ENCODE measurements at places on chromosomes 5 and 9.

- DNase-seq: no peak
These were observed 37.9 kb upstream of the SH3PXD2B start for GRCh38 chr5:172492097-172492840.

- no peak for DNase-seq
These were observed 57.4 kb upstream of the PRSS3 start for GRCh38 chr9:33737811-33738606.

- DNase-seq: no peak
These were observed 205.0 kb upstream of the DAPK1 start for GRCh38 chr9:87292449-87293191.

DNA sequence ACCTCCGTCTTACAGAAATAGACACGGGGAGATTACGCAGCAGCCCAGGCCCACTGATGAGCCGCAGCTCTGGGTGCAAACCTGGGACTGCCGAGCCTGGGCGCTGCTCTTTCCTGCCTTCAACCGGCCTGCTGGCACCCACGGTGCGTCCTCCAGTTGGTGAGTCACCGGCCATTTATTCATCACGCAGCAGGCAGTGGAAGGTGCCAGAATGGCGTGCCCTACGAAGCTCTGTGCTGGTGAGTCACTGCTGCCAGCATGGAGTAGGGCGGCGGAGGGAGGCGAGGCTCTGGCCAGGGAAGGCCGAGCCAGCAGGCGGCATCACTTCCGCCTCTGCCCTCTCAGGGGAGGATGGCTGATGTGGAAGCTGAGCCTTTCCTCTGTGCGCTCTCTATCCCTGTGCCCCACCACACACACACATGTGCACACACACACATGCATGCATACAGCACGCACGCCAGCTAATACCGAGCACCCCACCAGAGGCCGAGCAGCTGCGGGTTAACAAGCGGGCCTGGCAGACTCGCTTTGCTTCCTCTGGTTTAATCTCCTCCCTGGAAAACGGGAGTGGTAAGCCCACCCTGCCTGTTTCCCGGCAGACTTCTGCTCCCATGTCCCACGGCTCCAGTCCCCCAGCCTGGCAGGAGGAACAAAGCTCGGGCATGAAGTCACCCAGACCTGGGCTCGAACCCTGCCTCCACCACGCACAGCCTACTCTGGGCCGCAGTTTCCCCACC lies 39.2 kb downstream of the OLFM1 start:
- DNase-seq: no peak

DNA sequence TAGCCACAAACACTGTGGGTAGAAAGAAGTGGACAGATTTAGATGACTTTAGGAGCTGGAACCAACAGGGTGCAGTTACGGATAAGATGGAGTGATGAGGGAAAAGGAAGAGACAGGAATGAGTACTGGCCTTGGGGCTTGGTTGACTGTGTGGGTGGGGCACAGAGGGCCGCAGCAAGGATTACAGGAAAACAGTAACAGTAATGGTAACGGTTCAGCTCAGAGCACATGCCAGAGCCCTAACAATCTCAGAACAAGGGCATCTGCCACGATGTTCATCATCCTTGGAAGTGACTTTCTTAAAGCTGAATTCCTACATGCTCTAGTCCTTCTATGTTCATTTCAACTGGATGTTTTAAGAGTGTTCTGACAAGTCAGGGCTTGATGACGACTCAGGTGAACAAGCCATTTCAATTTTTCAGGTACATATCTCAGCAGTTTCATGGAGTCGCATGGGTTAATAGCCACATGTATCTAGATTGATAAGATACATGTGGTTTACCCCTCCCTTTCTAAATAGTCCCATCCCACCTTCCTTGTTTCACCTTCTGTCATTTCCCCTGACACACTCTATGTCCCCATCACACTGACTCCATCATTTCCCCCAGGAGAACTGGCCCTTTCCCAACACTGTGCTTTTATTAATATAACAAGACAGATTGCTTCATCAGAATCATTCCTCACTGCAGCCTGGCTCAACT lies 65.0 kb downstream of the CEMIP2 start:
- DNase-seq: no peak

GRCh38 chr5:56128113-56128512 lies 105.0 kb downstream of the ANKRD55 start:
- no peak for DNase-seq

DNA sequence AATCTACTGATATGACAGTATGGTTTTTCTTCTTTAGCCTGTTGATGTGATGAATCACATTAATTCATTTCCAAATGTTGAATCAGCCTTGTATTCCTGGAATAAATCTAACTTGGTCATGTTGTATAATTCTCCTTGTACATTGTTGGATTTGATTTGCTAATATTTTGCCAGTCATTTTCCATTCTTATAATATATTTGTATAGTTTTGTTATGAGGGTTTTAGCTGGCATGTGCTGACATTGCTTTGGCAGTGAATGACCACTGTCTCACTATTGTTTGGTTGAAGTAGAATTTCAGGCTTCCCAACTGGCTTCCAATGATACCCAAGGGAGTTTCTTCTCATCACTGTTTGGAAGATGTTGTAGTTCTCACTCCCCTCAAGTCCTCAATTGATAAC lies 983.0 kb upstream of the PTPRD start:
- no peak for DNase-seq

- no peak for DNase-seq
These were observed 12.8 kb downstream of the BTNL9 start for GRCh38 chr5:181052672-181053487.

DNA sequence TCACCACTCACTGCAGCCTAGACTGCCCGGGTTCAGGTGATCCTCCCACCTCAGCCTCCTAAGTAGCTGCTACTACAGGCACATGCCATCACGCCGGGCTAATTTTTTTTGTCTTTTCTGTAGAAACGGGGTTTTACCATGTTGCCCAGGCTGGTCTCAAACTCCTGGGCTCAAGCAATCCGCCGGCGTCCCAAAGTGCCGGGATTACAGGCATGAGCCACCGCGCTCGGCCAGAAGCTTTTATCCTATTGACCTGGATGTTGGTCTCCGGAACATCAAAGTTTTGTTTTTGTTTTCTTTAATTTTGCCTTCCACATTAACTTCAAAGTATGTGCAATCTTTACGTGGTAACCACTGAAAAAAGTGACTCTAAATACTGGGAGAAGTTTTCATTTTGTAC lies 42.4 kb upstream of the FST start:
- DNase-seq: no peak

DNA sequence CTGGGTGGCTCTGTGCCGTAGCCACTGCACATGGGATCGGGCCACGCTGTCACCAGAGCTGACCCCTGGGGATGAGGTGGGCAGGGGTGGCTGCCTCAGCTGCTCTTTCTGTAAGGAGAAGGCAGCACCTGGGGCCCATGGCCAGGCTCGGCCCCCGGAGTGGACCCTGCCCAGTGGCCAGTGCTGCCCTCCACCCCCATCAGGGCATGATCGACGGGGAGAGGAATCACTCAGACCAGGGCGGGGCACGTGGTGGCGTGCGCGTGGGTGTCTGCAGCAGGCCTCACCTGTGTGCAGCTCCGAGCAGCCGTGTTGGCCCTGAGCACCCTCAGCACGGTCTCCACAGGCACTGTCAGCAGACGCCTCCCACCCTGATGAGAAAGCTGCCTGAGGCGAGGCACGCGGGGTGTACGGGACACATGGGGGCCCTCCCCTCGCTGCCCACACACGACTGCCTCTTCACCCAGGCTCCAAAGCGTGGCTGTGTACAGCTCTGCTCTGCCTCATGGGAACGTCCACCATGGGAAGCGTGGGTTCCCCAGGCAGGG lies 8.6 kb upstream of the CARD9 start:
- no peak for DNase-seq

- DNase-seq: no peak
These were observed 20.5 kb upstream of the FER start for GRCh38 chr5:108727236-108727650.

DNA sequence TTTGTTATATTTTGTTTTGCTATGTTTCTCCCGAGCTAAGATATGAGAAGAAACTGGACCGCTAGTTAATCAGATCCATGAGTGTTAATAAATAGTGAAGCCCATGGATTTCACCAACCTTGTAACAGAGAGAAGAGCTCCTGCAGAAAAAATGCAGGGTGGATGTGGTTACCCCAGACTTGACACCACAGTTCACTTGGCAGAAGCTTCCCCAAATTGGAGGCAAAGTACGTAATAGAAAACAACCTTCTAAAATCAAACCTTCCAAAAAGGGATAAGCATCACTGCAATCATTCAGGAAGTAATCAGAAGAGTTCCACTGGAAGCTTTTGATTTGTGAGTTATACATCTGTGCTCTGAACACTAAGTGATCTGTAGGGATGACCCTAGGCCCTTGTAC lies 267.5 kb downstream of the ACTL7B start:
- DNase-seq: no peak

- DNase-seq: no peak
These were observed 192.4 kb downstream of the GAS1 start for GRCh38 chr9:86754581-86755560.

DNA sequence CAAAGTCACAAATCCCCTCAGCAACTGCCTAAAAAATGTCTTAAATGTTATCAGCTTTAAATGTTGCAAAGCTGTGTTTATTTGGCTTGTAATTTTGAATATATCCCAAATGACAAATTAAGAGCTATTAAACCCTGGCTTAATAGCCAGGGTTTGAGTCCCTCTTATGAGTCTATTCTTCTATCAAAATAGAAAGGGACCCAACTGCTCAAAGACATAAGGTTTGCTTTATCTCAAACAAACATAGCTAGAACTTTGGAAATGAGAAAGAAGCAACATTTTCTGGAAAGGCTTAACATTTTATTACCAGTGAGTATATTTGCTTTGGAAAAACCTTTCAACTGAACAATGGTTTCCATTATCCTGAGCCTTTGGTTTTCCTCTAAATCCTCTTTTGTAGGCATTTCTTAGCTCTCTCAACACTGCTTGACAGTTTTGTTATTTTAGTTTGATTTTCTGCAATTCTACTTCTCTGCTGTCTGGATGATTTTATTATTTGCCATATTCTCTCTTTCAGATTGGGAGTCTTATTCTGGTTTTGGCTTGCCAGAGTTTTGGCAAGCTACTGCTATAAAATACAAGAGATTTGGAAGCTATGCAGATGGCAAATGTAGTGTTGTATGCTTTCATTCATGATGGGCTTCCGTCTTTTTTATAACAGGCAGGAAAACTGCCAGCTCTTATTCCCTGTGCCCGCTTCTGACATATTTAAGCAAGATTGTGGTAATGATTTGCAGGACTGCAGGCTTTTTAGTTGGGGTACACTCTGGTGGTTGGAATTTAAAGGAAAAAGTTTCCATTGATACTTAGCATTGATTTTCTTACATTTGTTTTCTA lies 734.9 kb downstream of the DTWD2 start:
- DNase-seq: no peak
